ENCODE measurements at places on chromosomes 4 and X.

- no peak for DNase-seq
Observed at GRCh38 chrX:133033010-133033409, 63.9 kb downstream of the USP26 start.

DNA sequence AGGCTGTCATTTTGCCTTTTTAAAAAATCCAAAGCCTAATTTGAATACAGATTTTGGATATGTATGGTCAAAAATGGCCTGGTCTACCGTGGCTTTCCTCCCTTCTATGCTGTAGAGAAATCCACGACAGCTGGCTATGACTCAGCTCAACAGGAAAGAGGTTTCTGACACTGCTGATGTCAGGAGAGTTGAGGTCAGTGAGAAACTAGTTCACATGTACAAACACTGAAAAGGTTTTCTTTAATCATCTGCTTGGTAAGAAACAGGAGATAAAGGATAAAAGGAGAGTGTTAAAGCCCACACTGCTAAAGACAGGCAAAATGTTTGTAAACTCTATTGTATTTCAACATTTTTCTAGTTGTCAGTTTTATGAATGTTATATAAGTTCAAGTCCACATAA is 113.9 kb downstream of the NYX start:
- DNase-seq: no peak

DNA sequence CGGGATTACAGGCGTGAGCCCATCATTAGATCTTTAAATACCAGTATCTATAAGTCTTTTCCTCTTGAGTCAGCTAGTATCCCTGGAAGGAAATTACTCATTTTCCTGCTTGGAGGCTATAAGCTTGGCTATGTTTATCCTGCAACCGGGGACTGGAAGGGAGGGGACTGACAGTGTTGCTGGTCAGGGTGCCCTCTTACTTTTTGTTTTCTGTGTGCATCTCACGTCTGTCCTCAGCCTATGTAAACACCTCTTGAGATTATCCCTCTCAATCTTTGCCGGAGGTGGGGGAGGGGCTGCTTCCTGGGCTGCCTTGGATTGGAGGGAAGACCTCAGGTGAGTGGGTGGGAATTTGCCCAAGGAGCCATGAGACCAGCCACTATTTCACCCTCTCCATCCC is 37.0 kb downstream of the HTT start:
- DNase-seq: no peak

DNA sequence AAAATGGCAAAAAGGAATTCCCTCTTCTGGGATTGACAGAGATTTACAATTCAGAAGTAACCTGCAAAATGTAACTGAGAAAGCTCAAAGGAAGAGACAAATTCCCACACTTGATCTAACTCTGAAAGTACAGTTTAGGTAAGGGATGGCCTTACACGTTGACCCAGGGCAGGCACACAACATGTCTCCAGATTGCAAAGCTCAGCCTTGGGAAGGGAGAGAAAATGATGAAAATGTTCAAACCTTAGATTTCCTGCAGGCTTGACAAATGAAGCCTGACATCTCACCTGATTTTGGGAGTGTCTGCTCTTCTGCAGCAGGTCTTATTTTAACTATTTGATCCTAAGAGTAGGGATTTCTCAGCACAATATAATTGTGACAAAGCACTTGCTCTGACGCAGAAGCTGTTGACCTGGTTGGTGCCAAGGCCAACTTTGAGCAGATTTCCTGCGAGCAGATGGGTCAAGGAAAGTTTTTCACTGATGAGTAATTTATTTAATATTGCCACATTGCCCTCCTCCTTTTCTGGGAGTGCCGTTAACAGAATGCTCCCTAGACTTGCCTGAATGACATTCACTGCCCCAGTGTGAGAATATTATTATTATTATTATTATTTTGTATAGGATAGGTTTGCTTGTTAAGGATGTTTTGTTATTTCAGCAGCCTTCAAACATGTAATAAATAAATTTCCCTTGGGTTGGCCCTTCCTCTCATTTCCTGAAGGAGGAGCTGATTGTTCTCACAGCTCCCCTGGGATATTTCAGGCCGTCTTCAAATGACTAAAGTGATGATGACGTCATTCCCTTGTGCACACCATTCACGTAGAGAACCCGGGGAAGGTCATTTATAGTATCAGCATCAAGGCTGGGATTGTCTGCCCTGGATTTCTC is 157.1 kb downstream of the VEGFC start:
- DNase-seq: no peak

- DNase-seq: no peak
Observed at GRCh38 chr4:71267244-71267643, 71.6 kb upstream of the SLC4A4 start.

DNA sequence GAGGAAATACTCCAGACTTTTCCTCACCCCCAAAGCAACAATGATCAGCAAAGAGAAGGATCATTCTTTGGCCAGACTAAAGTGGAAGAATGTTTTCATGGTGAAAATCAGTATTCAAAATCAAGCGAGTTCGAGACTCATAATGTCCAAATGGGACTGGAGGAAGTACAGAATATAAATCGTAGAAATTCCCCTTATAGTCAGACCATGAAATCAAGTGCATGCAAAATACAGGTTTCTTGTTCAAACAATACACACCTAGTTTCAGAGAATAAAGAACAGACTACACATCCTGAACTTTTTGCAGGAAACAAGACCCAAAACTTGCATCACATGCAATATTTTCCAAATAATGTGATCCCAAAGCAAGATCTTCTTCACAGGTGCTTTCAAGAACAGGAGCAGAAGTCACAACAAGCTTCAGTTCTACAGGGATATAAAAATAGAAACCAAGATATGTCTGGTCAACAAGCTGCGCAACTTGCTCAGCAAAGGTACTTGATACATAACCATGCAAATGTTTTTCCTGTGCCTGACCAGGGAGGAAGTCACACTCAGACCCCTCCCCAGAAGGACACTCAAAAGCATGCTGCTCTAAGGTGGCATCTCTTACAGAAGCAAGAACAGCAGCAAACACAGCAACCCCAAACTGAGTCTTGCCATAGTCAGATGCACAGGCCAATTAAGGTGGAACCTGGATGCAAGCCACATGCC is 89.7 kb downstream of the TET2 start:
- no peak for DNase-seq

DNA sequence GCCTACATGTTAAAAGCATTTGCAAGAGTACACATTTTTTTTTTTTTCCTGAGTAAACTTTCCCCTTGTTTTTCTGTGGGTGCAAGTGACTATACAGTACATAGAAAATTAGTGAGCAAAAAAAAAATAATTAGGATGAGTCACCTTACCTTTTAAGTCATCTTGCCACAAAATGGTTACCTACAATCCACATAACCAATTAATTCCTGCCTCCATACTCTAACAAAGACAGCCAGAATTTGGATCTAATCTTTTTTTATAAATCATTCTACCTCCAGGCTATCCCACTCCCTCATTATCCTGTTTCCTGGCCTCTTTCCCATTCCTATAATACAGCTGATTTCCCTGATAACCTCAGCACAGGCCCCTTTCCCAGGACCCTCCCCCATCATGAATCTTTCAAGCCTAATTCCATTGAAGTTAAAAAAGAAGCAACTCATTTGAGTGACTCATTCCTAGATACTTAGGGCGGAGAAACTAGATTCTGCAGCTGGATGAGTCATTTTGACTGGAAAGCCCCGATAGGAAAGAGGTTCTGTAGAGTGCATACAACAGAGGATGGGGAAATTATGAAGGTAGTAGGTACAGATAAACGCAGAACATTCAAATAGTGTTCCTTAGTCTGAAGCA is 128.2 kb downstream of the C4orf51 start:
- no peak for DNase-seq

GRCh38 chrX:55342533-55343501 is 78.1 kb upstream of the PAGE3 start:
- DNase-seq: no peak

DNA sequence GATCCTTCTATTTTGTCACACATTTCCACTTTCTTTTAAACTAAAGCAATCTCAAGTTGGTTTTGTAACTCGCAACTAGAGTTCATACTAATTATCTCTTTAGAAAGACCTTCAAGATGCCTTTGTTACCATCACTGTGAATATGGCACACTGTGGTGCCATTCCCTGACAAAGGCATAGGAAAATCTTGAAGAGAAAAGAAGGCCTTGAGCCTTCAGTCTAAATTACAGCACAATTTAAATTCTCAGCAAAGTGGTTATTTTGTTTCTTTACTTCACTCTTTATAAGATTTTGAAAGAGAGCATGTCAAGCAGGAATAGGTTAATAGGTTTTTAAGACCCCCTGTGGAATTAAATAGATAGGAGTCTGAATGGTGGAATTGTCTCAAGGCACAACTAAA is 89.0 kb upstream of the BANK1 start:
- no peak for DNase-seq

DNA sequence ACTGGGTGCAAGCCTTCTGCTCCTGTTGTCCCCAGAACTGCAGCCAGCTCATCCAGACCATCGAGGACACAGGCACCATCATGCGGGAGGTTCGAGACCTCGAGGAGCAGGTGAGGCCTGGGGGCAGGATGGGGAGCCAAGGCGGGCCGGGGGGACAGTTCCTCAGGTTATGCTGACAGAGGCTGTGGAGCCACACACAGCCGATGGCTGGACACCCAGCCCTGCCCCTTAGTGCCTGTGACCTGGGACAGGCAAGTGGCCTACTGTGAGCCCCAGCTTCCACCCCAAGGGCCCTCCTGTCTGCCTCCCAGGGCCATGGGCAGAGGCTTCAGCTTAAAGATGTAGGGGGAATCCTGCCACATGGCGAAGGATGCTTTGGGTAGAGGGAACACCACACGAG is 14.3 kb downstream of the CCDC22 start:
- no peak for DNase-seq

DNA sequence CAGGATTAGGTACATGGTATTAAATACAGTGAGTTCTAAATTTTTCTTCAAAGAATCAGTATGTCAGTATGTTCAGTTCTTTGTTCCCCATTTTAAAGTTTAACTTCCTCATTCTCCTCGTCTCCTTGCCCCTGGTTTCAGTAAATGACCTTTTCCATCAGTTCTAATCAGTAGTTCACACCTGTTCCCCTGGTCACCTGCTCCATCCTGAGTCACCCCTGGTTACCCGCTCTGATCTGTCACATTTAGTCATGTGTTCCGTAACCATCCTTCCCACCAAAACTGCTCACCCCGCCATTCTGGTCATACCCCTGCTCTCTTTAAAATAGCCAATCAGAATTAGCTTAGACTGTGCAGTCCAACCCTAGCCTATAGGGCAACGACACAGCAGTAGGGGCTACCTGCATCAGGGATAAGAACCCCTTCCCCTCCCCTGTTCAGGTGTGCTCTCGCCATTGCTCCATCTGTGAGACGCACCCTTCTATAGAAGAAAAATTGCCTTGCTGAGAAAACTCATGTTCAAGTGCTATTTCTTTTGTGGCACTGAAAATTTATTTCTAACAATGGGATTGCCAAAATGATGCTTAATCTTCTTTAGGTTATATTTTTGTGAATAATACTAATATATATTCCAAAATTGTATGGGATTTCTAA is 181.3 kb downstream of the OR13H1 start:
- no peak for DNase-seq

GRCh38 chr4:96713271-96713850 is 873.5 kb downstream of the PDHA2 start:
- DNase-seq: no peak

DNA sequence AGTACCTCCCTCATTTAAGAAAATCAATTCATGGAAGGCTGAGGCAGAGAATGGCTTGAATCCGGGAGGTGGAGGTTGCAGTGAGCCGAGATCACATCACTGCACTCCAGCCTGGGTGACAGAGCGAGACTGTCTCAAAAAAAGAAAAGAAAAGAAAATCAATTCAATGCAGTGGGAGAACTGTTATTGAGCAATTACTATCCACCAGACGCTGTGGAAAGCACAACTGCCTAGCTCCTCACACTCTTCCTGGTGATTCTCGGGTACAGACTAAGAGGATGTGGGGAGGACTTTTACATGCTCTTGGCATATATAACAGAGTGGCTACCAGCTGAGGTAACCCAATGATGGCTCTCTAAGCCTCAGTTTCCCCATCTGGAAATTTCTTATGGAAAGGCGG is 2.7 kb upstream of the TMSB4X start:
- DNase-seq: no peak

GRCh38 chrX:136589966-136590365 is 58.0 kb downstream of the VGLL1 start:
- DNase-seq: no peak

DNA sequence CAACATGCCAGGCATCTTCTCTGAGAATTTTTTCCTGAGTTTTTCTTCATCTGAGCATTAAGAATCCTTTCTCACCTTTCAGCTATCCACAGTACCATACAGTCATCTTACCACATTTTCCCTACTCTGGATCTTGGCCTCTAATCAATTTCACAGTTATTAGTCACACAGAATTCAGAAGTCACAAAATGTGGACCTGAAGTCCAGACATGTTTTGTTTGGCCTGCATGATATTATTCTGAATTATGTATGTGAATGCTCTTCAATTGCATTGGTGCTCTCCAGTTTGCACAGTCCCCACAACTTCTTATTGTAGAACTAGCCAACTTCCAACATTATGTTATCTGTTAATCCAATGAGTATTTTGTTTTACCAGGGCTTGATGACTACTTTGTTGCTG is 102.3 kb upstream of the GRIA3 start:
- no peak for DNase-seq

DNA sequence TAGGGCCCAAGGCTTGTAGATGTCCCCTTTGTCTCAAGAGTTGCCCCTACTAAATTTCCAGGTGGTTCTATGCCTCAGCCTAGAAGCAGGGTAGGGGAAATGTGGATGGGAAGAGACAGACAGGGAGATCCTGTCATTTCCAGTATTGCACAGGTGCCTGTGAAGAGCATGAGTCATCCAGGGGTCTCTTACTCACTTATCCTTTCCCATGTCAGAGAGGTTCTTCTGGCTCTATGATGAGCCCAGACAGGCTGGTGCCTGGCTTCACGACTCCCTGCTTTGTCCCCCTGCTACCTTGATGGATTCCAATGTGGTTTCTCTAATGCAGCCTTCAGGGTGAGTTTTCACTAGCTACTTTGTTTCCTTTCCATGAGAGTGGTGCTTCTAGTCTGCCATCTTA is 35.2 kb upstream of the DDX60 start:
- no peak for DNase-seq

DNA sequence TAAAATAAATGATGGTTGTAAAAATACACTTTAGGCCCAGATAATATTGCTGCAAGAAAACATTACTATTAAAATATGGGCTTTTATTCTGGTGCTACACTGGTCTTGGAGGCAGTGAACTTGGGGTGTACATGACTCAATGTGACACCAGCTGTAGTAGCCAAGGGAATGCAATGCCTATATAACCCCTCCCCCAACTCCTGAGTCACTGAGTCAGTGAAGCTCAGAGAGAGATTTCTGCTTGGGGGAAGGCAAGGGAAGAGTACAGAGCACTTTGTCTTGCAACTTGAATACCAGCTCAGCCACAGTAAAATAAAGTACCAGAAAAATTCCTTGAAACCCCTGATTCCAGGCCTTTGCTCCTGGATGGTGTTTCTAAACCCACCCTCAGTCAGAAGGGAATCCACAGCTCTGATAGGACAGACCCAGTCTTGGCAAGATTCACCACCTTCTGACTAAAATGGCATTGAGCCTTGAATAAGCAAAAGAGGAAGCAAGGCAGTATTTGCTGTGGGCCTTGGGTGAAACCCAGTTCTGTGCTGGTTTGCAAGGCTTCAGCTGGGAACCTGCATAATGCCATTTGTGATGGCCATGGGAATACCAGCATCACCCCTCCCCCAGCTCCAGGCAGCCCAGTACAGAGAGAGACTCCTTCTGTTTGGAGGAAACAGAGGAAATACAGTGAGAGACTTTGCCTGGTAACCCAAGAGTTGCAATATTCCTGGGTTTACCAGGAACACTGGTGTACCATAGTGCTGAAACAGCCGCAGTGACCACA is 209.9 kb downstream of the IQCM start:
- no peak for DNase-seq
